Naive thymus-derived CD4-positive, alpha-beta T cell (primary cell): ENCODE measurements at places on chromosomes 1 and 21.

DNA sequence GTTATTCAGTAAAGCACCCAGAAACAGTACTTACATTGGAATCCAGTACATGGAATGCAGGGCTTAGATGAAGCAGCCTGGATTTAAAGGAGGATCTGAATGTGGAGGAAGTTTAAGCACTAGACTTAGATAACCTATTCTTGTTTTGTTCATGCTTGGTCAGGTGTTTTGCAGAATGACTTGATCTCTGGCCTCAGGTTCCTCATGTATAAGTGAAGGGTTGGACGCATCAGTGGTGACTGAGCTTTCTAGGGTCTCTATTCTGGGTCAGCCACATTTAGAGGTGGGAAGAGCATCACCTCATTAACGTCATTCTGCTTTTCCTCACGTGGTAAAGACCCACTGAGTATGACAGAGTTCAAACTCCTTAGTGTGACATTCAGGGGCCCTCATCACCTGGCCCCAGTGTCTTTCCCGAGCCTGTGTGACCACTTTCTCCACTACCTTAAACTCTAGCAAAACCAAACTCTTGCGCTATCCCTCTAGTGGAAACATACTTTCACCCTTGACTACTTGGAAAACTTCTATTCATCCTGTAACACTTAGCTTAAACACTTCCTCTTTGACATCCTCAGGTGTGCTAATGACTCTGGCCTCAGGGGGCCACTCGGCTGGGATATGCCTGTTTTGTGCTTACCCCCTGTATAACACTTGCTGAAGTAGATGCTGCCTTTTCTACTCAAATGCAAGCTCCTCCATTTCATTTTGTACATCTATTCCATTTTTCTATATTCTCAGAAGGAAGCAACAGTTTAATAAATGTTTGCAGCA is 871 bp upstream of the ERICH3 start:
- DNase-seq = no peak

GRCh38 chr1:66704177-66704875 is 47.9 kb upstream of the DYNLT5 start:
- no peak for DNase-seq

GRCh38 chr1:230915078-230915477 is 46.8 kb upstream of the C1orf198 start:
- no peak for DNase-seq

DNA sequence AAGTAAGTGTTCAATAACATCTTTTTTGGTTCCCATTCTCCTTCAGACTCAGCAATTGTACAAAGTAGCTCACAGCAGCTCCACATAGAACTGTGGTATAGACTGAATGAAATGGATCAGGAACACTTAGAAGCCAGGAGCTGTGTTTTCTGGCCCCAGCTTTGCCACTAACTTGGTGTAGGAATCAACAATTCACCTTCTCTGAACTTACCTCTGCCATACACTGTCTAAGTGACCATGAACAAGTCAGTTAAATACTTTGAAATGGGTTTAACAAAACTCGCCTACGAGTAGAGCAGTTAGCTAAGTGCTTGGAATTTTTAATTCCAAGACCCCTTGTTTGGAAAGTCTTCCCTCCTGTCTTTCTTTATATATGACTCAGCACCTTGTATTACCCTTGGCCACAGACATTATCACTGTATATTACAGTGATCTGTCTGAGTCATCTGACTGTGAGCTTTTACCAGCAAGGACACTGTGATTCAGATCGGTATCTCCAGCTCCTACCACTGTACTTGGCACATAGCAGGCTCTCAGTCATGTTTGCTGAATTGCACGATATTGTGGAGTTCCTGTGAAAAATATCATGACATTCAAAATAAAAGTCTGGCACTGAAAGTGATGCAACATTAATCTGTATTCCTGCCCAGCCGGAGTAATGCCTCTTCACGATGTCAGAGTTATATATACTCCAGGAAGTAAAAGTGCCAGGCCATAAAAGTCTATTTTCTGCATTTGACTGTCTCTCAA is 101.7 kb upstream of the BEND5 start:
- DNase-seq = no peak
